ENCODE measurements at places on chromosomes 7 and 10. TPM values are rescaled to one million over a fixed set of nuclear protein-coding genes. Genes with fewer than 3 reads are reported as not detected.
A peak's percentile ranks its signal among the peaks of the same experiment; 100 is the strongest.

DNA sequence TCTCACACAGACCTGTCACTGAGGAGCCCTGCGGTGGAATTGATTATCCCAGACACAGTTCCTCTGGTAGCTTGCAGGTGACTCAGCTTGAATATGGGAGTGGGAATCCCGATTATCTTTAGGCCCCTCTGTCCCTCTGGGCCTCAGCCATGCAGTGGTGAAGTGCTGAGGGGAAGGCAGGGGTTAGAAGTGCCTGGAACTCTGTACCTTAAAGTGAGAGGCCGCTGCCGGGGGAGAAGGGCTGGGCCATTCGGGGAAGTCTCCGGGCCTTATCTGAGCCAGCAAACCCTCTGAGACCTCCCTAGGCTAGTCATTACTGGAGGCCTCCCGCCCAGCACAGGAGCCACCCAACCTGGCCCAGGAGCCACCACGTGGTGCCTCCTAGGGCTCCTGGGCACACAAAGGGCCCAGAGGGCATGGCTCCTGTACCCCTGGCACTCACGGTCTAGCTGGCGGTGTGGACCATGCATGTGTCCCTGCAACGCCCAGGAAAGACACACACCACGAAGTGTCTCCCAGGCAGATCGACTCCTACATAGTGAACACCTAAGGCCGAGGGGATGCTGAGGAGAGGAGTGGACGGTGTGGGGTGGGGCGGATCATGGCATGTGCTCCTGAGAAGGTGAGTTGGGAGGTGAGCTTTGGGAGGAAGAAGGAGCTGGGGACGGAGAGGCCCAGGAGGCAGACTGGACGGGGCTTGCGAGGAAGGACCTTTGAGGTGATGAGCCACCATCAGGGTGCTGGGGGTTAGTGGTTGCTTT is 56.2 kb downstream of the HK1 start:
- DNase-seq: no peak
- peaks cover 23% of the 10 kb centered on the region for H3K36me3 ChIP-seq
- no peaks in the 10 kb centered on the region for H3K27me3 ChIP-seq
- H3K4me3 ChIP-seq: peak overlapping the region; percentile 0
- H3K4me1 ChIP-seq: peaks cover 99% of the 10 kb centered on the region
- peak overlapping the region; percentile 76 for H3K27ac ChIP-seq

GRCh38 chr7:110856704-110857103 is 234.2 kb upstream of the LRRN3 start:
- no peaks in the 10 kb centered on the region for H3K36me3 ChIP-seq
- H3K4me1 ChIP-seq: no peaks in the 10 kb centered on the region
- no peak for DNase-seq
- H3K4me3 ChIP-seq: no peak overlapping the region
- no peaks in the 10 kb centered on the region for H3K27me3 ChIP-seq

- H3K36me3 ChIP-seq: no peaks in the 10 kb centered on the region
- no peak overlapping the region for H3K27ac ChIP-seq
- DNase-seq: no peak
- H3K4me3 ChIP-seq: no peak overlapping the region
- no peaks in the 10 kb centered on the region for H3K4me1 ChIP-seq
Observed at GRCh38 chr7:34189031-34189430, 283.7 kb downstream of the BMPER start.

DNA sequence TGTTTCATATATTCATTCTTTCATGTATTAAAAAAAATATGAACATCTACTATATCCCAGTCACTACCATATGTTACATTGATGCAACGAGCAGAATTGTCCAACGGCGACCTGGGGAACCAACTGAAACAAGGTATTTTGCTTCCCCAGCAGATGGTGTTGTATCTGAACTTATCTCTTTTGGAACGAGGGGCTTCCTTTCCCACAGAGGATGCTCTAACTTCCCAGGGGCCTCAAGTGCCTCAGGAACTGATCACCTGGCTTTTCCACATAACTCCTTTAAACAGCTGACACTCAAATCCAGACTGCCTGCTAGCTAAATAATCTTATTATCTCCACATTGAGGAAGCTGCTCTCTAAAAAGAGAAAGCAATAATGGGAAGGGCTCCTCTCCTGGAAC is 259.3 kb downstream of the HTR7 start:
- H3K27ac ChIP-seq: no peak overlapping the region
- H3K4me1 ChIP-seq: no peaks in the 10 kb centered on the region
- H3K27me3 ChIP-seq: no peaks in the 10 kb centered on the region
- DNase-seq: no peak
- H3K36me3 ChIP-seq: no peaks in the 10 kb centered on the region

- H3K27ac ChIP-seq: peak overlapping the region; percentile 49
- peaks cover 40% of the 10 kb centered on the region for H3K4me1 ChIP-seq
- no peak overlapping the region for H3K4me3 ChIP-seq
- DNase-seq: no peak
Observed at GRCh38 chr7:131498237-131498885, 58.1 kb downstream of the PODXL start.

DNA sequence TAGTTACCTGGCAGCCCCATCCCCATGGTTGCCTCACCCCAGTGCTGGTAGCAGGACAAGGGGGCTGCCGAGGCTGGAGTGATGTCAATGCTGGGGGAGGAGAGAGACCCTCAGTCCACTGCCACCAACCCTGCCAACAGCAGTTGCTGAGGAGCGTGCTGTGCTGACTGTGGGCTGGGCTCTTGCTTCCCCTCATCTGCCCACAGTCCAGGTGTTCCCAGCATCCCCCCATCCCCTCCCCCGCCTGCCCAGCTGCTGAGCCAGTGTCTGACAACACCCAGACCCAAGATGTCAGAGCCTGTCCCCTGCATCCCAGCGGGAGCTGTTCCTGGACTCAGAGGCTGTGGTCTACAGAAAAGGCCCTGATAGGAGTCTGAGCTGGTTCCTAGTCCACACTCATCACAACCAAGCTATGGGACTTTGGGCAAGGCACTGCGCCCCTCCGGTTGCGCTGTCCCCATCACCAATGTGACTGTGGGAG is 14.6 kb upstream of the PSAP start:
- no peak overlapping the region for H3K27ac ChIP-seq
- H3K36me3 ChIP-seq: no peaks in the 10 kb centered on the region
- DNase-seq: no peak
- H3K4me1 ChIP-seq: peaks cover 48% of the 10 kb centered on the region

DNA sequence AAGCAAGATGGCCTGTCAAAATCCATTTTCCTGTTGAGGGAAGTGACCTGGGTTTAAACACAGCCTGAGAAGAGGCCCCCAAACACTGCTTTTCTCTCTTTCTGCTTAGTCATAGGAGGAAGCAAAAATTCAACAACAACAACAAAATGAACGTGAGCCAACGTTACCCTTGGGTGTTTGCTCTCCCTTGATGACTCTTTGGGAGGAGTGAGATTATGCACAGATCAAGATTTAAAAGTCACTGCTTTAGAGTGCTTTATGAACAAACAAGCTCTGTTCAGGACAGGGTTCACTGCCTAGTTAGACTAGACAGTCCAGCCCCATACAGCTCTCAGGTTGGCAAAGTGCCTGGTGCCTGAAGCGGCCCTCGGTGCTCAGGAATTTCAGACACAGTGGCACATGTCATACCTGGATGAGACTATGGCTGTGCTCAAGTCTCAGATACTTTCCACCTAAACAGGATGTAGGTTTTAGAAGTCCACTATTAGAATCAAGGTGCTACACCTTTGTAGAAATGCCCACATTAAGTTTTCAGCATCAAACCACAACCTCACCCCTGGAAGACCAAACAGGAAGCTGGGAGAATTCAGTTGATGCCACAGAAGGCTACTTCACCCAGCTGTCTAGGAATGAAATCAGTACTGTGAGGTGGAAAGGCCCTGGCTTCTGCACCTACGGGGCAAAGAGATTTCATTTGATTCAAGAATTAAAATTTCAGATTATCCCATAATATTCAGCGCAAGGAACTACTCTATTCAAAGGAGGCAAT is 38.7 kb downstream of the DENND11 start:
- H3K27me3 ChIP-seq: no peaks in the 10 kb centered on the region
- peak overlapping the region; percentile 25 for H3K27ac ChIP-seq
- no peak overlapping the region for H3K4me3 ChIP-seq
- DNase-seq: no peak

- H3K27ac ChIP-seq: no peak overlapping the region
- H3K4me1 ChIP-seq: no peaks in the 10 kb centered on the region
- H3K27me3 ChIP-seq: no peaks in the 10 kb centered on the region
Observed at GRCh38 chr7:25314094-25314730, 85.9 kb upstream of the NPVF start.

DNA sequence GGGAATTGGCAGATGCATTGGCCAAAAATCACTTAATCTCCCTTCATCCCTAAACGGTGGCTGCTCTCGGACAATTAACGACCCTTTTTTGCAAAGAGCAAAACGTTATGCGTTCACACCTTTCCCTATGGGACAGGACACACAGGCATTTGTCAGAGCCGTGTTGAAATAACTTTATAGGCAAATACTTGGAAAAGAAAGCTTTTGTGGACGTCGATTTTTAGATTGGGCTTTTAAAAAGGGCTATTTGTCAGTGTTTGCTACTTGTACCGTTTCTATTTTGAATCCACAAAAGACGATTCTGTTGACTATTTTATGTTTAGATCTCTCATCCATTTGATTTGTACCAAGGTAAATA is 245.6 kb downstream of the SLC25A13 start:
- H3K4me1 ChIP-seq: peaks cover 6% of the 10 kb centered on the region
- no peaks in the 10 kb centered on the region for H3K36me3 ChIP-seq
- H3K27me3 ChIP-seq: no peaks in the 10 kb centered on the region
- H3K4me3 ChIP-seq: peak overlapping the region; percentile 62
- H3K27ac ChIP-seq: no peak overlapping the region

TRIL gene
- polyA plus RNA-seq: 1.6 TPM

VPS37D gene
- polyA plus RNA-seq: 1.2 TPM

MORN4 gene
- polyA plus RNA-seq: 17.6 TPM

Measured in heart right ventricle (tissue), 16 donors.